ENCODE measurements at places on chromosomes 12 and 14. TPM values are rescaled to one million over a fixed set of nuclear protein-coding genes. Genes with fewer than 3 reads are reported as not detected.
A peak's percentile ranks its signal among the peaks of the same experiment; 100 is the strongest.

The DLST gene
- total RNA-seq = 68.7 TPM

The DAO gene
- 0.90 TPM for total RNA-seq

DNA sequence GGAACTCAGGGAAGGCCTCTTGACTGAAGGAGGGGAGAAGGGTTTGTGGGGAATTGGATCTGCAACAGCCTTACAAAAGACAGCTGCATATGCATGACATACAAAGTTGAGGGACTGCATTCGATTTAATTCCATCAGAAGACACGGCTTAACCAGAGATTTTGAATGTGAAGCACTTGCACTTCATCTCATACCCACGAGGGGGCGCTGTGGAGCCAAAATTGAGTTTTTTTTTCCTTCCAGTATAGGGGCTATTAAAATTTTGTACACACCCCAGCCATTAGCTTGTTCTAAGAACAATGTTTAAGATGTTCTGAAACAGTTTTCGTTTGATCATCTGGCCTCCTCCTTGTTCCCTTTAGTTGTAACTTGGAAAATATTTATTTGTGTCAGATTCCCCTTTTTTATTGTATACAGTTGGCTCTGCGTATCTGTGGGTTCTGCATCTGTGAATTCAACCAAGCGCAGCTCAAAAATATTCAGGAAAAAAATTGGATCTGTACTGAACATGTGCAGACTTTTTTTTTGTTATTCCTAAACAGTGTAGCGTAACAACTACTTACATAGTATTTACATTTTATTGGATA lies 1.6 kb downstream of the SUDS3 start:
- H3K27ac ChIP-seq = peak overlapping the region; percentile 95
- no peaks in the 10 kb centered on the region for H3K36me3 ChIP-seq
- peak; percentile 43 for DNase-seq
- peaks cover 15% of the 10 kb centered on the region for H3K4me1 ChIP-seq
- no peaks in the 10 kb centered on the region for H3K27me3 ChIP-seq
- peak overlapping the region; percentile 83 for H3K4me3 ChIP-seq

- H3K27me3 ChIP-seq = no peaks in the 10 kb centered on the region
- no peaks in the 10 kb centered on the region for H3K4me1 ChIP-seq
- no peaks in the 10 kb centered on the region for H3K36me3 ChIP-seq
- no peak for DNase-seq
- no peak overlapping the region for H3K4me3 ChIP-seq
Observed at GRCh38 chr12:99476956-99477355, 170.6 kb upstream of the GARIN6 start.

DNA sequence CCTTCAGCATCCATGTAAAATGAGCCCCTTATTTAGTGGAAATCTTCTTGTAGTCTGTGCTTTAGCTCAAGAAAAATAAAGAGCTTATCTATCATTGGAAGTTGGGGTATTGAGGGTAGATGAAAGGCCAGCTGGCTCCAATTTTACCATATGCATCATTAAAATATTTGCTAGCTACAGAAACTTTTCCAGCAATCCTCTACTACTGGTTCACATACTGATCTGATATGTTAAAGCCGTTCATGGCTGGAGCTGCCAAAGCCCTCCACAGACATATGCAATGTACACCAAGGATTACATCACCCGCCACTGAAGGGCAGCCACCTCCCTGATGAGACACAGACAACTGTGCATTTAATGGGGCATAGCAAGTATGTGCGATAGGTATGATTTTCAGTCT lies 1205.3 kb downstream of the GALC start:
- H3K36me3 ChIP-seq = no peaks in the 10 kb centered on the region
- peaks cover 9% of the 10 kb centered on the region for H3K4me1 ChIP-seq
- peak; percentile 13 for DNase-seq
- H3K27me3 ChIP-seq = no peaks in the 10 kb centered on the region
- no peak overlapping the region for H3K4me3 ChIP-seq

Measured in hepatocyte (in vitro differentiated cells).